ENCODE measurements at places on chromosomes 7 and 10. TPM values are rescaled to one million over a fixed set of nuclear protein-coding genes. Genes with fewer than 3 reads are reported as not detected.
A peak's percentile ranks its signal among the peaks of the same experiment; 100 is the strongest.

Gene GRID1
- not detected for polyA plus RNA-seq

Gene GPR26
- not detected for polyA plus RNA-seq

Gene RGR
- not detected for polyA plus RNA-seq

Gene NUTM2D
- polyA plus RNA-seq, result 0.06 TPM

Gene PSMG3
- polyA plus RNA-seq, result 61.9 TPM

Gene SFRP5
- polyA plus RNA-seq, result not detected

GRCh38 chr7:156554488-156554887 lies 86.1 kb upstream of the RNF32 start:
- H3K27me3 ChIP-seq, result peaks cover 4% of the 10 kb centered on the region
- no peaks in the 10 kb centered on the region for H3K36me3 ChIP-seq
- DNase-seq, result no peak
- no peak overlapping the region for H3K4me3 ChIP-seq

DNA sequence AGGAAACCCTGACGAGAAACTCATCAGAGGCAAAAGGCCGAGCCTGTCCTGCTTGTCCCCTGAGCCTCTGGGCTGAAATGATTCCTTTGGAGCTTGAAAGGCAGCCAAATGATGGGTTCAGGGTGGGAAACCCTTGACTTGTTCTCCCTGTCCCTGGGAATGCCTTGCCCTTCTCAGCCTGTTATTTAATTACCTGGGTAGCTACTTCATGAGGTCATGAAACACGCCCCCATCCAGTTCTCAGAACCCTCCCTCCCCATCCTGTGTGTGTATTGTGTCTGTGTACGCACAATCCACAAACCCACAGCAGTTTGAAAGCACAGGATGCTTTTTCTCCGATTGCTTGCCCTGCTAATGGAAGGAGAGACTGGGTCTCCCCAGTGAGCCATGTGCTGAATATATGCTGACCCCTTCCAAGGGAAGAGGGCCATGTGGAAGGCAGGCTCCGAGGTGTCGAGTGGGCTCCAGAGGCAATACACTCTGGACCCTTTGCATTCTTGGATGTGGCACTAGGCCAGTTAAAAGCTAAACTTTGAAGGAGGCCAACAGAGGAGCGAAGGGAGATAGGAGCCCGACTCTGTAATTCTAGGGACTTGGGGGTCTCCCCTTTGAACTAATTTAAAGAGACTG lies 10.6 kb downstream of the DUSP5 start:
- DNase-seq, result no peak
- peak overlapping the region; percentile 77 for H3K27ac ChIP-seq
- H3K4me1 ChIP-seq, result peaks cover 36% of the 10 kb centered on the region
- no peak overlapping the region for H3K4me3 ChIP-seq
- H3K36me3 ChIP-seq, result peaks cover 63% of the 10 kb centered on the region
- H3K27me3 ChIP-seq, result peaks cover 12% of the 10 kb centered on the region

- peaks cover 13% of the 10 kb centered on the region for H3K27me3 ChIP-seq
- H3K27ac ChIP-seq, result peak overlapping the region; percentile 99
- H3K36me3 ChIP-seq, result no peaks in the 10 kb centered on the region
- peak; percentile 45 for DNase-seq
- H3K4me1 ChIP-seq, result peaks cover 31% of the 10 kb centered on the region
Observed at GRCh38 chr7:26863518-26864308, 677 bp downstream of the SKAP2 start.

- no peaks in the 10 kb centered on the region for H3K27me3 ChIP-seq
- no peaks in the 10 kb centered on the region for H3K4me1 ChIP-seq
- no peak overlapping the region for H3K27ac ChIP-seq
- H3K36me3 ChIP-seq, result no peaks in the 10 kb centered on the region
Observed at GRCh38 chr10:55091691-55092328, 290.8 kb upstream of the PCDH15 start.

DNA sequence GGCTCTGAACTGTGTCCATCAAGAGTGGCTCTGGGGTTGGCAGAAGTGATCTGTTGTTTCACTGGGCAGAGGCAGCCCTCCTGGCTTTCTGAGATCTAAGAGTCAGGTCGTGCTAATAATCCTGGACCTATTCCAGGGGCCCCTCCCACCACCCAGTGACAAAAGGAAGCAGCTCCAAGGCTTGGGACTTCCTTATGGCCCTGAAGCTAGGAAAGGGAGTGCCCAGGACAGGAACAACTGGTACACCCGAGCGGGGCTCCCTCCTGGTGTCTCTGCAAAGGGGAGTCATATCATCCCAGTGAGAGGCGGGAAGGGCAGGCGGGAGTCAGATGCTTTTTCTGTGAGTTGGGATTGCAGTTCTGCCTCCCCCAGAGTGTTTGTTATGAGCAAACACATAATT lies 32.3 kb downstream of the RPS24 start:
- peaks cover 47% of the 10 kb centered on the region for H3K4me1 ChIP-seq
- H3K36me3 ChIP-seq, result no peaks in the 10 kb centered on the region
- H3K27me3 ChIP-seq, result peaks cover 2% of the 10 kb centered on the region
- DNase-seq, result no peak

- DNase-seq, result no peak
- no peaks in the 10 kb centered on the region for H3K36me3 ChIP-seq
- H3K4me3 ChIP-seq, result no peak overlapping the region
Observed at GRCh38 chr10:114347791-114348190, 56.5 kb downstream of the AFAP1L2 start.

DNA sequence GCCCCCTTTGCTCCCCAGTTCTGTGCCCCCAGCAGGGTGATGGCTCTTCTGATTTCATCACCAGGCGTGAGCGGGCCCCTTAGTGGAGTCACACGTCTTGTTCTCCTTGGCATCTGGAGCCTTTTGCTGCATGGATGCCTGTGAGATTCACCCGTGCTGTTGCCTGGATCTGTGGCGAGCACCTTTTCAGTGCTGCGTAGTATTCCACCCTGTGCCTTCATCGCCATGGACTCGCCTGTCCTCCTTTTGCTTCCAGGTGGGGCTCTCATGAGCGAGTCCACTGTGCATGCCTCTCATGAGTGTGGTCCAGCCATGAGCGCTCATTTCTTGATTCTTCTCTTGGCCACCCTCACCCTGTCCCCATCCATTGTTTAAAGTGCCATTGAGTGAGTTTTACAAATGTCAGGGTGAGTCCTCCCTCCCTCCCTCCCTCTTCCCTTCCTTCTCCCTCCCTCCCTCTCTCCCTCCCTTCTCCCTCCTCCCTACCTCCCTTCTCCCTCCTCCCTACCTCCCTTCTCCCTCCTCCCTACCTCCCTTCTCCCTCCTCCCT lies 44.0 kb downstream of the UNCX start:
- no peak overlapping the region for H3K4me3 ChIP-seq
- H3K27ac ChIP-seq, result no peak overlapping the region
- H3K36me3 ChIP-seq, result no peaks in the 10 kb centered on the region
- no peak for DNase-seq
- H3K4me1 ChIP-seq, result no peaks in the 10 kb centered on the region
- H3K27me3 ChIP-seq, result no peaks in the 10 kb centered on the region

GRCh38 chr10:6022660-6023059 lies 39.5 kb downstream of the IL2RA start:
- no peak for DNase-seq
- H3K36me3 ChIP-seq, result no peaks in the 10 kb centered on the region
- no peak overlapping the region for H3K27ac ChIP-seq

- DNase-seq, result no peak
- H3K27me3 ChIP-seq, result peaks cover 14% of the 10 kb centered on the region
- H3K36me3 ChIP-seq, result no peaks in the 10 kb centered on the region
- H3K27ac ChIP-seq, result no peak overlapping the region
Observed at GRCh38 chr7:961546-962400, 7.3 kb upstream of the ADAP1 start.

DNA sequence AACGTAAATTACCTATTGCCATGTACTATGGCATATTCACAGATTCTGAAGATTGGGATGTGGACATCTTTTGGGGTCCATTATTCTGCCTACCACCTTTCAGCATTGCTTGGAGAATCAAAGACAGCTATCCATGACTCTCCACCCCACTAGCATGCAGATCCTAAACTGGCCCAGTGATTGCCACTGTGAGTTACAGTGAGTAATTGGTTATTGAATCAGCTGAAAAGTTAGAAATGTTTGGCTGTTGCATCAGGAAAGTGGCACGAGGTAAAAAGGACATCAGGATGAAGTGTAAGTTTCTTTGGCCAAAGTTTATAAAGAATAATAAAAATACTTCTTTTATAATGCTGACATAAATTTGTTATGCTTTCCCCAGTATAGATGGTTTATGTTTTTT lies 148.2 kb upstream of the ETV1 start:
- H3K4me3 ChIP-seq, result no peak overlapping the region
- H3K27ac ChIP-seq, result no peak overlapping the region
- DNase-seq, result no peak
- no peaks in the 10 kb centered on the region for H3K27me3 ChIP-seq
- H3K4me1 ChIP-seq, result no peaks in the 10 kb centered on the region

DNA sequence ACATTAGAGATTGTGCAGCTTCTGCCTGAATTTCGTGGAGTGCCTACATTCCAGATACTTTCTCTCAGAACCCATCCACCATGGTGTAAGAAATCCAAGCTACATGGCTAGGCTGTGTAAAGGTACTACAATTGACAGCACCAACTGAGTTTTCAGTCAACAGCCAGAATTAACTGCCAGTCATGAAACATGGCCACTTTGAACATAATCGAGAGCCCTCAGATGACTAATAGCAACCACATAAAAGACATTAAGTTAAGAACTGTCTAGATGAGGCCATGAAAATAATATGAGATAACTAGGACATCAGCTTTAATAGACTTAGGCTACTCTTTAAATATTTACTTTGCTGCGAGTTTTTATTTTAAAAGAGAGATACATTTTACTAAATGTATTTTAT lies 1106.8 kb upstream of the LRRTM3 start:
- no peak overlapping the region for H3K27ac ChIP-seq
- no peaks in the 10 kb centered on the region for H3K4me1 ChIP-seq
- no peak for DNase-seq
- no peaks in the 10 kb centered on the region for H3K27me3 ChIP-seq
- H3K36me3 ChIP-seq, result no peaks in the 10 kb centered on the region

DNA sequence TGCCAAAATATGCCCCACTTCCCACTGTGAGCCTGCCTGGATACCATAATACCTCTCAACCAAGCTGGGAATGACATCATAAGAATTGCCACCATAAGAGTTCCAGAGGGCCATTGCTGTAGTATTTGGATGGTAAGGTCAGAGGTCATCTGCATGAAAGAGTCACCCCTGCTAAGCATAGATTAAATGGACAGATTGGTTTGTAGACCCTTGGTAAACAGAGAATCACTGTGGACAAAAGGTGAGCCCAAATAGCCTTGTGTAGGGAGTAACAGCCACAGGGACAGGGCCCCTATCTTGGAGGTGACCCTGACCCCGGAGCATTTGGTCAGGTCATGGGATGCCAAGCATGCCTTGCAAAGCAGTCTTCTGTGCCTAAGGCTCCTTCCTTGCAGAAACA lies 129.7 kb downstream of the GPAM start:
- no peaks in the 10 kb centered on the region for H3K4me1 ChIP-seq
- no peaks in the 10 kb centered on the region for H3K27me3 ChIP-seq
- no peak overlapping the region for H3K4me3 ChIP-seq
- no peak overlapping the region for H3K27ac ChIP-seq
- no peaks in the 10 kb centered on the region for H3K36me3 ChIP-seq

DNA sequence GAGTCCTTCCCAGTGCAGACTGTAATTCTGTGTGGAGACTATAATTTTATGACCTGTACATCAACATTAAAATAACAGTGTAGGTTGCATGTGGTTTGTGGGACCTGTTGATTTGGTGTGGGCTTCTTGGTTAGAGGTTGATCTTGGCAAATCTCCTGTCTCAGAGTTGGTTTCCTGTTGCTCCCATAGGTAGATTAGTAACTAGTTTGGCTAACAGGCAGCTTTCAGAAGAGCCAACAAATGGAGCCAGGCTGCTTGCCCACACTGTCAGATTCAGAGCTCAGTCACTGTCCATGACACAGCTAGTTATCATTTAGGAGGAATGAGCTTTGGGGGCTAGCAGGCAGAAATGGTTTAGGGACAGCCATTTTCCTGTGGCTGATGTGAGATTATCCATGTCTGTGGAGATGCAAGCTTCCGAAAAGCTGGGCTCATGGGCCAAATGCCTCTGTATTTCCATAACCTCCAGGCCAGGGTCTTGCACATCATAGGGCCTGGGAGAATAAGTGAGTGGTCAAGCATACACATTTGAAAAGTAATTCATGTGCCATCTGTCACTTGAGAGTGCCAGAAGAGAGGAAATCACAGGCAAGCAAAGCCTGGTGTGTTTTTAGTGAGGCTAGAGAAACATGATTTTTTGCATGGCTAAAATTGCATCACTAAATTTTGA lies 33.4 kb downstream of the CCM2 start:
- peak overlapping the region; percentile 69 for H3K4me3 ChIP-seq
- H3K36me3 ChIP-seq, result no peaks in the 10 kb centered on the region
- DNase-seq, result peak; percentile 32
- peaks cover 86% of the 10 kb centered on the region for H3K4me1 ChIP-seq

DNA sequence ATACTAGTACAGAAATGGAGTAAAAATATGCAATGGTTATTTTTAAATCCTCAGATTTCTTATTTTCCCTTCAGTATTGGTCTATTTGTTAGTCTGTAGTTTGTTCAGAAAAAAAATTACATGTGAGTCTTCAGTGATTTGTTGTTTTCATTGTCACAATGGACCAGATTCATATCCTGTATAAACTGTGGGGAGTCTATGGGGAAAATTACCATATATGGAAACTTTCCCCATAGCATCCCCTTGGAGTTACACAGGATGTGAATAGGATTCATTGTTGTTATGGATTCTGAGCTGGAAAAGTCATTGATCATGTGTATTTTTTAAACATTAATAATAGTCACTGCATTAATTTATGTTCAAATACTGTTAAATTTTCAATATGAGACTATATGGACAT lies 72.6 kb downstream of the ST7 start:
- DNase-seq, result no peak
- no peaks in the 10 kb centered on the region for H3K36me3 ChIP-seq
- peaks cover 4% of the 10 kb centered on the region for H3K4me1 ChIP-seq
- H3K27ac ChIP-seq, result no peak overlapping the region
- no peaks in the 10 kb centered on the region for H3K27me3 ChIP-seq
- no peak overlapping the region for H3K4me3 ChIP-seq

- no peak for DNase-seq
- H3K4me3 ChIP-seq, result no peak overlapping the region
- H3K27me3 ChIP-seq, result peaks cover 1% of the 10 kb centered on the region
- H3K4me1 ChIP-seq, result no peaks in the 10 kb centered on the region
- H3K36me3 ChIP-seq, result no peaks in the 10 kb centered on the region
- no peak overlapping the region for H3K27ac ChIP-seq
Observed at GRCh38 chr10:113177156-113177935, 227.3 kb downstream of the TCF7L2 start.

- H3K4me3 ChIP-seq, result no peak overlapping the region
- H3K27ac ChIP-seq, result no peak overlapping the region
- no peaks in the 10 kb centered on the region for H3K4me1 ChIP-seq
- no peaks in the 10 kb centered on the region for H3K27me3 ChIP-seq
- DNase-seq, result no peak
Observed at GRCh38 chr7:121273467-121274167, 55.2 kb upstream of the WNT16 start.

- H3K4me3 ChIP-seq, result no peak overlapping the region
- H3K36me3 ChIP-seq, result no peaks in the 10 kb centered on the region
- H3K4me1 ChIP-seq, result peaks cover 9% of the 10 kb centered on the region
- H3K27me3 ChIP-seq, result peaks cover 3% of the 10 kb centered on the region
- no peak for DNase-seq
Observed at GRCh38 chr10:49068672-49069217, 46.6 kb downstream of the VSTM4 start.

All from immature natural killer cell (primary cell).